ENCODE measurements at places on chromosomes 7 and 10.

DNA sequence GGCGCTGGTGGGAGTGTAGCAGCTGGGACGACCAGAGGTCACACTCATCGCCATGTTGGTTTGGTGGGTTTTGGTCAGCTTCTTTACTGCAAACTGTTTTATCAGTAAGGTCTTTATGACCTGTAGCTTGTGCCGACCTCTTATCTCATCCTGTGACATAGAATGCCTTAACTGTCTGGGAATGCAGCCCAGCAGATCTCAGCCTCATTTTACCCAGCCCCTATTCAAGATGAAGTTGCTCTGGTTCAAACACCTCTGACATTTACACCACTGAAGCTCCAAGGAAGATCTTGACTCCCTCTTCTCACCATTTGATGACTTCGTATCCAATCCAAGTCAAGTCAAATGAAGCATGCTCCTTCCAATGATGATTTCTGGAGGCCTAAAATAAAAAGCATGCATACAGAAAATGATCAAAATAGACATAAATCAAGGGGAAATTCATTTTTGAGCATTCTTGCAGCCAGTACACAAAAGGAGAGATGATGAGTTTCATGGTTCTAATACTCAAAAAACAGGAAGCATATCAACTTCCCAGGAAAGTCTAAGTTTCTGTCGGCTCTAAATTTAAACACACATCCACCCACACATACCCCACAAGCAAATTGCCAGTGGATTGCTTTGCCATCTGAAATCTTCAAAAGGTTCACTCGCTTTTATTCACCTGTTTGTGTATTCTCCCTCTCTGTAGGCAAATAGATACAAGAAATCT, 2.4 kb upstream of the PSMG3 start:
- DNase-seq: no peak

GRCh38 chr10:29039091-29039490, 249.8 kb upstream of the LYZL1 start:
- DNase-seq: no peak

DNA sequence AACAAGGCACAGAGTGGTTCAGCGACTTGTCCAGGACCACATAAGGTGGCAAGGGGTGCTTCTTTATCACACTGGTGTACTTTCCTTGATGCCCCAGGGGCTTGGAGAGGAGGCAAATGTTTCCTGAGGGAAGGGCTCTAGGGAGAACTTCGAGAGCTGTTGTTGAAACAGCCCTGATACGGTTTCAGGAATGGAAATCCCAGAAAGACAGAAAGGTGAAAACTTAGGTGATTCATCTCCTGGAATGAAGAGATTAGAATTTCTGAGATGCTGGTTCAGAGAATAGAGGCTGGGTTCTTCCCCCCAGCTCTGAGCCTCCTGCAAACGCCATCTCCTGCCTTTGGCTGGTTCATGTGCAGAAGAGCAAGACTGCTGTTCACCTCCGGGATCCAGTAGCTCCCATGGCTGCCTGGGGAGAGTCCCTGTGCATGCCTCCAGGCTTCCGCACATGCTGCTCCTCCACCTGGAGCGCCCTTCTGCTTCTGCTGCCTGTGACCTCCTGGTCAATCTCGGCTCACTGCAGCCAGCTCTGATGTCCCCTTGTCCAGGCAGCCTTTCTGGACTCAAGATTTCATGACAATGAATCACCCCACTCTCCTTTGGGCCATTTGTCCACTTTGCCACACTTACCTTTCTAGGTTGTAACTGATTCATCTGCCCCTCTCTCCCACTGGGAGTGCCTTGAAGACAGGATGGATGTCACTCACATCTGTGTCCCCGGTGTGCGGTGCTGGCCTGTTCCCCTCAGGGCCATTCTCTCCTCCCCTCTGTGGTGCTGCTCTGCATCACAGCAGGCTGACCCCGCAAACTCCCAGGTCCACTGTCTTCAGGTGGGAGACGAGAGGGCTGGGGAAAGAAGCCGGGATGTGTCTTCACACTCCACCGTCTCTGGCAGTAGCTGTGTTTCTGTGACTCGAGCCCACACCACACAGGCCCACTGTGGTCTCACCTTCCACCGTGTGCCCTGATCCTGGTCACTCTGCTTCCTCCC, 3.6 kb upstream of the CDH23 start:
- DNase-seq: no peak

GRCh38 chr7:5838761-5839500, 41.7 kb upstream of the OCM start:
- DNase-seq: no peak

- DNase-seq: peak; percentile 63
Observed at GRCh38 chr10:1420661-1421362, 316.5 kb downstream of the ADARB2 start.

DNA sequence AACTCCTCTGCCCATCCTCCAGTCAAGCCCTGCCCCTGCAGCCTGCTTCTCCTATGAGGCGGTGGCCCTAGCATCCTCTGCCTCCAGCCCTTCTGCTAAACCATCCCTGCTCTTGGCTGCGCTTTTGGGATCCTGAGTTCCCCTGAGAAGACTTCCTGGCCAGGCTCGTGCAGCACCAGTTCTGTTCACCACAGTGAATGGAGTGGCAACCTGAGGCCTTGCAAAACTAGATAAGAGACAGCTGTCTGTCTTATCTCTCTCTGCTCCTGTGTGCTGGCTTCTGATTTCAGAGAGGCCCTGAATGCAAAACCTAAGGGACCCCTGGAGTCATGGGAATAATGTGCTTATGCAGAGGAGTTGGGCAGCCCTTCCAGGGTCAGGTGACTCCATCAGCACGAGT, 119.2 kb downstream of the TMEM178B start:
- DNase-seq: no peak

DNA sequence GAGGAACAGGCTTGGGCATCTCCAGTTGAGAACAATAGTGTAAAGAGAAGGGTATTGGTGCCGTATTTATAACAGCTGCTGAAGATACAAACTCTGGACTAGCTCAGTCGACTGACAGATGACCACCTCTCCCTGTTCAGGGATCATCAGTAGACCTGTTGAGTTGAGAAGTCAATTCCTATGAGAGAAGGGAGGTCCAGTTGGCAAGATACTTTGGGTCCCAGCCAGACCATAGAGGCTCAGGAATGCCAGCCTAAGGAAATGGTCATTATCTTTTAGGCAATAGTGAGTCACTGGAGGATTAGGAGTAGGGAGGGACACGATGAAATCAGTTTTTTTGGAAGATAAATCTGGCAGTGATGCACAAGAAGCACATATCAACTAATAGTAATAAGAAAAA, 202.9 kb downstream of the TRIL start:
- no peak for DNase-seq

- DNase-seq: no peak
Observed at GRCh38 chr10:70093335-70093944, 39.2 kb downstream of the AIFM2 start.
